ENCODE measurements at places on chromosomes 4 and X.
A peak's percentile ranks its signal among the peaks of the same experiment; 100 is the strongest.

DNA sequence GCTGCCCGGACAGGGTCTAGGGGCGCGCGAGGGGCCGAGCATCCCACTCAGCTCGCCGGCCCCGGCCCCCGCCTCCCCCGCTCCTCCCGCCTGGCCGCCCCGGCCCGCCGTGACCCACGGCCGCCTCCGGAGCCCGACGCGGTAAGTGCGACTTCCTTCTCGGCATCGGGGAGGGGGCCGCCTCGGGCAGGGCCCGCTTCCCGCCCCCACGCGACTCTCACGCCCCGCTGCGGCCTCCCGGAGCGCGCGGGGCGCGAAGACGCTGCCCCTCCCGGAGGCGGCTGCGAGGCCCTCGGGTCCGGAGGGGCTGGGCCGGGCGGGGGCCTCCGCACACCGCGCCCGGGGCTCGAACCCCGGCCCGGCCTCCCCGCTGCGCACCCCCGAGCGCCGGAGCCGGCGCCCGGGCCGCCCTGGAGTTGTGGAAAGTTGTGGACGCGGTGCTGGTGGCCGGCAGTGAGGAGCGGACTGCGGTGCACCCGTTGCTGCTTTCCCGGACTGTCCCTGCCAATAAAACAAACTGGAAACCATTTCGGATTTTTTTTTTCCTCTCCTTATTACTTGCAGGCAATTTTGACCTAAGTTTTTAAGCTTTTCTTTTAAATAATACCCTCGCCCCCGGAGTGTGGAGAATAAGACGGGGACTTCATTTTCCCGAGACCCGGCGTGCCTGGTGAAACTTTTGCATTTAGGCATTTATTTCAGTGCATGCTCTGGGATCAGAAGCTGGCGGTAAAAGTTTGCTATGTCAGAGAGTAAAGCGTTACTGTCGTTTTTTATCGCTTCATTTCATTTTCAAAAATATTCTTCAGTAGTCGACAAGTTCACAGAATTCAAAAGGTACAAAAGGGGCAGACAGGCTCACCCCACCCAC, 13.0 kb upstream of the TMEM156 start:
- no peak for DNase-seq

- DNase-seq, result no peak
Measured at GRCh38 chr4:171985129-171985528, 171.9 kb downstream of the GALNTL6 start.

DNA sequence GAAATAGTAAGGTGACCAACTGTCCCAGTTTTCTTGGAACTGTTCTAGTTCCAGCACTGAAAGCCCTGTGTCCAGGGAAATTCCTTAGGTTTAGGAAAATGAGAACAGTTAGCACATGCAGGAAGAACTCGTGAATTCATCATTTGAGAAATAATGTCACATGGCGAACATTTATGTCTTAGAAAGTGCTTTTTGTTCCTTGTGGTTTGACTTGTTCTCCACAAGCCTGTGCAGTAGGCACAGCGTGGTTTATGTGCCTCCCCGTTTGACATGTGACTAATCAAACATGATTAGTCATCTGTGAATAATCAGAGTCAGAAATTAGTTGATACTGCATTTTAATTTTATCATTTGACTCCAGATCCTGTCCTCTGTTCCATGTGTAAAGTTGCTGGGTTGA, 556.0 kb upstream of the CPEB2 start:
- DNase-seq, result no peak

DNA sequence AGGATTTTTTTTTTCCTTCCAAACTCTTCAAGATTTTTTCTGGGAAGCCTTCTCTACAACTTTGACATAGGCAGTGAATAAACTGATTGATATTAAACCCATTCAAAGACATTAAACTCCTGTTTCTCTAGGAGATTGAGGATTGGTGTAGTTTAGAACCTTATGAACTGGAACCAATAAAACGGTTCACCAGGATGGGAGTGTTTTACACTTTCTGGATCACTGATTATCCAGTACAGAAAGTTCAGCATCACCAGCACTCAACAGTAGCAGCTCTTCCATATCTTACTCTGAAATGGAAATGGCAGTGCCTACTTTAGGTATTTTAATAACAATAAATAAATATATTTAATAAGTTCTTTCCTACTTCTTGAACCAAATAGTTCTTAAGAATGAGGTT, 76.7 kb downstream of the BMPR1B start:
- no peak for DNase-seq

- peak; percentile 80 for DNase-seq
Measured at GRCh38 chr4:112296949-112297880, at the start of gene ALPK1. TSS of gene ALPK1 (plus strand) at chr4:112297369.

DNA sequence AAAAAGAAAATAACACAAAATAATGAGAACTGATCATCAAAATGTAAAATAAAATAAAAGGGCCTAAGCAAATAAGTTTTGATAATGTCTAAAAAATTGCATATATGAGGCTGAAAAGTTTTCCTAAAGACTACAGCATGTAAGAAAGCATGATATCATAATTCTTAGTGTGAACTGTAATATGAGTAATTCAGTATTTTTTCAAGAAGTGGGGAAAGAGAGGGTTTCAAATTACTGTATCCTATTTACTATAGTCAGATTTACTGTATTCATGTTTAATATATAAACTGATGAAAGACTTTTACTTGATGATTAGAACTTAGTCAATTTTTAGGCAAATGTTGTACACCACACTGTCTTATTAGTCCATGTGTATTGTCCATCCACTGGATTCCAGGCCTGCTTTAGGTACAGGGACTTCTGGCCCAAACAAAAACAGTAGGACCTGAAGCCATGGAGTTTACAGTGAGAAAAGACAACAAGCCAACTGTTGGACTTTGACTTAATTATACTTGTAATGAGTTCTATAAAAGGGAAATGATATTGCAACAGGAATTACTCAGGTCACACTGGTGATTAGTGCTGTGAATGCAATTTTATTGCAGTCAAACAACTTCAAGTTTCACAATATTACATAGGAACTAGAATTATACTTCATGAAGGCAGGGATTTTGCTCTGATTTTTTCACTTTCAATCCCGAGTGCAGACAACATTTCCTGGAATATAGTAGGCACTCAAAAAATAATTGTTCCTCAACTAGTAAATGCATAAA, 517.7 kb upstream of the GALNT7 start:
- DNase-seq, result no peak

DNA sequence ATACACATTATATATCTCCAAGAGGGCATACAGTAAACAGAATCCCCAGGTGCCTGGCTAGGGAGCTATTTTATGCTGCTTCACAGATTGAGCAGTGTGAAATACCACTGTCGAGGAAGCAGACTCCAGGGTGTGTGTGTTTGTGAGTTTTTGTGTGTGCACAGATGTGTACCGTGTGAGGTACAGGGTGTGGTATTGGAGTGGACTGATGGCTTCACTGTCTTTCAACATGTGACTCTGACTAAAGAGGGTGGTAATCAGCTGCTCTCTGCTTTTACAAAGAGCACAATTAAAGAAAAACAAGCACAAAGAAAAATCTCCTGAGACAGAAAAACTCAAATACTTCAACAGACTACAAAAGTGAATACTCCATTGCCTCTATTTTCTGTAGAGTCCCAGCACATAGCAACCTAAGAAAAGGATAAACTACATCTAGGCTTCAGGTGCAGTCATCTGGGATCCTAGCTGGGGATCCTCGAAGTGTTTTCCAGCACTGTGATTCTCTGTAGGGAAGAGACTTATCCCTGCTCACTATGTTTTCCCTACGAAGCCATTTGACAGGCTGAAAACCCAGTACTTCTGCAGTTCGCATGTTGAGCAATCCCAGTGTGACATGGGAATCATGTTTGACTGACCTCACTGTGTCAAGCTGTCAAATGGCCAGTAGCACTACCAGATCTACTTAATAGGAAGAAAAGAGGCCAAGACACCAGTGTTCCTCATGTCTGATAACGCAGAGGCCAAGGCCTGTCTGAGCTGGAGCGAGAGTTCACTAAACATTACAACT, 100.3 kb downstream of the CDS1 start:
- DNase-seq, result no peak

GRCh38 chr4:170198747-170199146, 109.0 kb upstream of the AADAT start:
- peak; percentile 4 for DNase-seq

DNA sequence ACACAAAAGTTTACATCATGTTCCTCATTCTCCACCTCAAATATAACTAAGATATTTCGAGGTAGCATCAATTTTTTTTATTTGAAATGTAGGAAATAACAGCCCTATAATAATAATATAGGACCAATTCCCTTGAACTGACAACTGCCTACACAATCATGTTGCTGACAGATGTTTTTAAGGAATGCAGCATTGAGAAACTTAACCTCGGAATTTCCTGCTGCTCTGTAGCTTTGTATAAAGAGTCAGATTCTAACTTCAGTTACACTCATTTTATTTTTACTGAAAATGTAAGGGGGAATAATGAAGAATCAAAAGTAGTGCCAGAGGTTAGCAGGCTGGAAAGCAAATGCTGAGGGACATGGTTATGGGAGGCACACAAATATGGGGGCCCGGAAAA, 235.8 kb downstream of the RBMX2 start:
- no peak for DNase-seq

DNA sequence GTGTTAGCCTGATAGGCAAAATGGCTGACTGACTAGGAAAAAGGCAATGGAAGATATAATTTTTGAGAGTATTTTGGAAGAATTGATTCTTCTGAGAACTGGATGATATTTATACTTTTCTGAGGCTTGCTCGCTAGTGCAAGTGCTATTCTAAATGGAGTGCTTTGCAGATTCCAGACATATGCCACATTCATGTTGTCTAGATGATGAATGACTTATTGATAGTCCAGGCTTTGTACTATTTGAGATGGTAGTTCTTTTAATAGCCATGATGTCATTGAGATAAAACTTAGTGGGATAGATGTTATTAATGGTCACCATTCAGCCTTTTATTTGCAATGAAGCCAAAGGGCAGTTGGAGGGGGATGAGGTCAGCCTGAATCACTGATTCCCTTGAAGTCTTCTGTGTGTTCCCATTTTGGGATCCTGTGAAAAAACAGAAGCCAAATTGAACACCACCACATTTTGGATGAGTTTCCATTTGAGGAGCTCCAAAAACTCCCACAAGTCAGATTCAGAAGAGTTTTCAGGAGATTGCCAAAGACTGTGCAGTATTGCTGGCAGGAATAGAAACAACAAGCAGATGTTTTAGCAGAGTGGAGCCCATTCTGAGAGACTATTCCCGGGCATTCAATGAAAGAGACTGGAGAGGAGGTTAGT, 184.1 kb downstream of the IL1RAPL2 start:
- no peak for DNase-seq

- DNase-seq, result no peak
Measured at GRCh38 chr4:158945529-158946108, 157.3 kb upstream of the RAPGEF2 start.

- no peak for DNase-seq
Measured at GRCh38 chr4:93448691-93449293, 379.8 kb upstream of the ATOH1 start.

DNA sequence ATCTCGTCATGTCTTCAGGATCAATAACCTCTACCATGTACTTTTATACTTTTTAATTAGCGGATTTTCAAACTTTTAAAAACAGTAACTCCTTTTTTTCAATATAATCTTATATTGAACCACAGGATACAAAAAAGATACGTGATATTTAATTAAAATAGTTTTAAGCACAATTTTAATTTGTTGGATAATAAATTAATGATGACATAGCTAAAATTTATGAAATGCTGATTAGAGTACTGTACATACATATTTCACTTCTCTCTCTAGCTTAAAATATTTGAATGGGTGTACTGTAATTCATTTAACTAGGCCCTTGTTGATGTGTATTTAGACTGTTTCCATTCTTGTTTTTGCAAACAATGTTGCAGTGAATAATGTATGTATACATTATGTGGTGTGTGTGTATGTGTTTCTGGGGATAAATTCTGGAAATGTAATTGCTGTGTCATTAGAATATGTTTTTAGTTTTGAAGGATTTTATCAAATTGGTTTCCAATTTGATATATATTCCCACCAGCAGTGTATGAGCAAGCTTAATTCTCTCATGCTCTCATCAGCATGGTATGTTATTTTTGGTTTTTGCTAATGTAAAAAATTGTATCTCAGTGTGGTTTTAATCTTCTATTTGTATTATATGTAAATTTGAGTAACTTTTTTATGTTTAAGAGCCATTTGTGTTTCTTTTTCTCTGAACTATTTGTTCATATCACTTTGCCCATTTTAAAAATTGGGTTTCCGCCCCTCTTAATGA, 66.4 kb downstream of the CDKL5 start:
- DNase-seq, result no peak

DNA sequence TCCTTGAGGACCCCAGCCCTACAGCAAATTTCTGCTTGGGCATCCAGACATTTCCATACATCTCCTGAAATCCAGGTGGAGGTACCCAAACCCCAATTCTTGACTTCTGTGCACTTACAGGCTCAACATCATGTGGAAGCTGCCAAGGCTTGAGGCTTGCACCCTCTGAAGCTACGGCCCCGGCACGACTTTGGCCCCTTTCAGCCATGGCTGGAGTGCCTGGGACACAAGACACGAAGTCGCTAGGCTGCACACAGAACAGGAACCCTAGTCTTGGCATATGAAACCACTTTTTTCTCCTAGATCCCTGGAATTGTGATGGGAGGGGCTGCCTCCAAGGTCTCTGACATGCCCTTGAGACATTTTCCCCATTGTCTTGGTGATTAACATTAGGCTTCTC, 1417.7 kb downstream of the ARAP2 start:
- no peak for DNase-seq

DNA sequence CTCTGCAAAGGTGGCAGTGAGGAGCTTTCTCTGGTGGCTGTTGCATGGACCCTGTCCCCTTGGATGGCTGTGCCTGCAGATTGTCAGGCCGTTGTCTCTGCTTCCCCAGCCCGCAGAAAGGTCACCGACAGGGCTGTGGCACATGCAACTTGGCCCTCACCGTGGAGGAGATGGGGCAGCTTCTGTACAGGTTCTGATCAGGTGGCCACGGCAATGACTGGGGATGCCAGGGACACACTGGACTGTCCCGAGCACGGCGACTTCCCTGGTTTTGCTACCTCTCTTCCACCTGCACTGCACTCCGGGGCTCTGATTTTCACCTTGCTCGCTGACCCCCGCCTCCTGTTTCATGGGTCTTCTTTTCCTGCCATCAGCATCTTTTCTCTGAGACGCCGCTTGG, 43.5 kb downstream of the DCTD start:
- no peak for DNase-seq

- no peak for DNase-seq
Measured at GRCh38 chr4:156495836-156496235, 475.8 kb downstream of the PDGFC start.

DNA sequence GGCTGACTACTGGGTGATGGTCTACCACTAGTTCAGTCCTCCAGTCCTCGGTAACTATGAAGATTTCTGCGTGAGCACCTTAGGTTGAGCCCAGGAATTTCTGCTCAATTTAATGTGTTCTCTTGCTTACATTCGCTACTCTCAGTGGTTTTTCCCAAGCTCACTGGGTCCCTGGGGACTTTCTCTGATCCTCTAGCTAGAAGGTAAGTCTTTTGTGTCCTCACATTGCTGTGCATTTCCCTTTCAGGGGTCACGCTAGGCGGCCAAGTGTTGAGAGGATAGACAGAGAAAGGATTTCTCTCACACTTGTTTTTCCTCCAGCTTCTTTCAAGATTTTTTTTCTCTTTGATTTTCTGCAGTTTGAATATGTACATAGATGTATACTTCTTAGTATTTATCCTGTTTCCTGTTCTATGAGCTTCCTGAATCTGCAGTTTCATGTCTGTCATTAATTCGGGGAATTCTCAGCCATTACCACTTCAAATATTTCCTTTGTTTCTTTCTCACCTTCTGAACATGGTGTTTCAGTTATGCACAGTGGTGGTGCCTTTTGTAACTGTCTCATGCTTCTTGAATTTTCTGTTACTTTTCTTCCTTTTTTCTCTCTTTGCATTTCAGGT, 17.5 kb downstream of the MAGEA9 start:
- DNase-seq, result no peak

All from amniotic stem cell (primary cell).